Esophagus squamous epithelium (tissue), 5 donors: ENCODE measurements at places on chromosomes 1 and 21.

DNA sequence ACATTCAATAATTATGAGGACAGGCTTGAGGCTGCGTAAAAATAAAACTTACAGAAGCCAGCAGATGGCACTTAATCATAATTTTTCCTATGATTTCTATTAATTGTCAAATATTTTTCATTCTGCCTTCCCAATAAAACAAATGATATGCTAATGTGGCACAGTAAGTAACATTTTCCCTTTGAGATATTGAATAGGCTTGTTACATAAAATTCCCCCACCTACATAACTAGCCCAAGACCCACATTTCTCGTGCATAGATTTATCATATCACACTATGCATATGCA lies 55.4 kb upstream of the PTGFRN start:
- DNase-seq: no peak

DNA sequence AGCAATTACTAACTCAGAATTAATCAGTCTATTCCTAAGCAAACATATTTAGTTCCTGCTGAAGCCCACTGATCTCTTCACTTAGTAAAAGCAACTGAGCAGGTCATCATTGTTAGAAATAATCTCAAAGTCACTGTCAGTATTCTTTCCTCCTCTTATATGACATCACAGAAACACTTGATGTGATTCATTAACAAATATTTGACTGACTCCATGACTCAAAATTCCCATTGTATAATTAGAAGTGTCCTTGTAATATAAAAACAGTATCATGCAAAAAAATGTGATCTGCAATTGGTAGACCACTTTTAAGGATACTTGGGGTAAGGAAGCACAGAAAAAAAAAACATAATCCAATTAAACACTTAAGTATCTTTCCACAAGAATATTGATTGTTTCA lies 194.4 kb downstream of the DPYD start:
- no peak for DNase-seq

GRCh38 chr1:224629965-224630364 lies 13.8 kb downstream of the CNIH3 start:
- DNase-seq: no peak

DNA sequence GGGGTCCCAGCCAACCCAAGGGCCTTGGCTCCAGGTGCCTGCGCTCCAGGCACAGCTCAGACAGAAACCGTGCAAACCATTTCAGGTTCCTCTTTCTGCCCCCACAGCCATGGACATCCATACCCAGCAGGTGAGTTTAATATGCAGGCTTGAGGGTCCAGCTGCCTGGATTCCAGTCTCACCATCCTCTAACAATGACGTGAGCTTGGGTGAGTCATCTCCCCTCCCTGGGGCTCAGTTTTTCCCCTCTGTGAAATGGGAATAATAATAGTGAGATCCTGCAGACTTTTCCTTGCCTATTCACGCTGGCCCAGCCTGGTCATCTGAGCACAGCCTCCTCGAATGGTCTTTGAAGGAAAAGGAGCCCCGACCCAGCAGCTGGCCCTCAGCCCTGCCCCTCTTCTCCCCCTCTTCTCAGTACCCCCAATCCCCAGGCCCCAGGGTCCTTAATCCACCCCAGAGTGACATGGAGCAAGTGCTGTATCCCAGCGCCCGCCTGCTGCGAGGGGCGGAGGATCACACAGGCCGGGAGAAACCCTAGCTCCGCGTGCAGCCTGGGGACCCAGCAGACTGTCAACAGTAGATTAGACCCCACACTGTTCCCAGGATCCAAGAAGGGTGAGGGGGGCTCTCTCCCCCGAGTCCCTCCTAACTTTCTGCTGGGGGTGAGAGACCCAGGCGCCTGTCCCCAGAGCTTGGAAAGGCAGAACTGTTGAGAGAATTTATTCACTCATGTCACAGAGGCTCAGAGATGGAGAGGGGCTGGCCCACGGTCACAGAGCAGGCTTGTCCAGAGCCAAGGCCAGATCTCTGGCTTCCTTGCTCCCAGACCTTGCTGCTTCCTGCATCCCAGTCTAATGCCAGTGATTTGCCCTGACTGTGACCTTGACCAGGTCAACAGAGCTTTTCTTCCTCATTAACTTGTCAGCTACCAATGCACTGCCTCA lies 49.2 kb downstream of the TAS1R2 start:
- DNase-seq: no peak

DNA sequence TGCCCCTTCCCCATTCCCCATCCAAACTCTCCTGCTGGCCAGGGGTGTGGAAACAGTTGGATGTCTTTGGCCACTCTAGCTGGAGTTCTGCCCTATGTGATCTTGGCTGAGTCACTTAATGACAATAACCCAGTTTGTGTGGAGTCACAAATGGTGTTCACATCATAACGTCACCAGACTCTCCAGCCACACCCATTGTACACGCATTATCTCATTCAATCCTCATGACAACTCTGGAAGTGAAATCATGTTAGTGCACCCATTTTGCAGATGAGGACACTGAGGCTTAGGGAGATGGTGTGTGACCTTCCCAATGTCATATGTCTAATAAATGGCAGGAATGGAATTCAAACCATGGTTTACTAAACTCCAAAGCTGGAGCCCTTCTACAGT lies 1.2 kb upstream of the CDA start:
- no peak for DNase-seq

DNA sequence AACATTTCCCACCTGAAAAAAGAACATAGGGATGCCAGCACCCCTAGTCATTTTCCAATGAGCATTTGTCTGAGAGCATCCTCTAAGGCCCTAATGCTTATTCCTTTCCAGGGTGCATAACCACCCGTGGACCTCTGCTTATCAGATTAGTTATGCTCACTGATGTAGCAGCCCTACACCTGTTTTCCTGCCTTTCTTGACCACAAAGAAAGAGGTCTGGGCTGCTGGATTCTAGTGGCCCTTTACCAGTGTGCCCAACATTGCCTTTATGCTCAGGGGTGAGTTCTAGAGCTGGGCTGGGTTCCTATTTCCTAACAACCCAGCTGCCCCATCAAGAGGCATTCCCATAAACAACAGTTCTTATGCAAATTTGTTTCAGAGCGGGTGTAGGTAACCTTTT lies 20.3 kb upstream of the PM20D1 start:
- no peak for DNase-seq

GRCh38 chr1:109793486-109794318 lies 30.0 kb upstream of the EPS8L3 start:
- DNase-seq: no peak

- DNase-seq: no peak
Observed at GRCh38 chr1:206551296-206551985, 44.1 kb downstream of the RASSF5 start.

DNA sequence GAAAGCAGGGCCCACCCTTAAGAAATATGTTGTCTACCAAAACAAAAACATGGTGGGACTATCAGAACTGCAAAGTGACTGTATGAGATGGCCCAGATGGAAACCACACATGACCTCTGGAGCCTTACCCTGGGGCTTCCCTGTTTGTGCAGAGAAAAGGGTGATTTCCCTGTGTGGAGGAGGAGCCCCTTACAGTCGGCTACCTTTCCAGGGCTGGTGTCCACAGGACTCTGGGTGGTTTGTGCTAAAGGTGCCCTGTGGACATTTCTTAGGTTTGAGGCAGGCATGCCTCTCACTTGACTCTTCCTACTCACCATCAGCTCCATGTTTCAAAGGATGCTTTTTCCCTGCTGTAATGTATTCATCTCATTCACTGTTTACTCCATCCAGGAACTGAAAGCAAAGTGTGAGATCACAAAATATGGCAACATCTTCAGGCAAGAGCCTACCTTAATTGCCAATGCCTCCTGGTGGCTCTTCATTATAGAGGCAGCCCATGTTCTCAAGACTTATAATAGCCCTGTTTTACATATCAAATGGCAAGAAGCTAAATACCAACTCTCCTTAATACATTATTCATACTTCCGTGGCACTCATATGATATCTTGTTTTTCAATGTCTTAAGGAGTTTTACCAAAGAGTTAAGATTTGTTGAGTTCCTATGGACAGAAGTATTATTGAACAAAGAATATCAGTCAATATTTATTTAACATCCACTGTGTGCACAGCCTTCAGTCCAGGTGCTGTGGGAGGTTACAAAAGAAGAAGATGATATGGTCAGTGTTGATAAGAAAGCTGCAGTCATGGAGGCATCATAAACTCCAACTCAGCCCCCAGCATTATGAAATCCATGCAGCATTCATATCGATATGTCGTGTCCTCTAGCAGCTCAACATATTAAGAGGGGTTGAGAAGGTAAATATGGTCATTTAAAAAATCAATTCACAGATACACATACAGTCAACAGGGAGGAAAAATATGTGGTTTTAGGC lies 15.5 kb upstream of the TFF3 start:
- no peak for DNase-seq

DNA sequence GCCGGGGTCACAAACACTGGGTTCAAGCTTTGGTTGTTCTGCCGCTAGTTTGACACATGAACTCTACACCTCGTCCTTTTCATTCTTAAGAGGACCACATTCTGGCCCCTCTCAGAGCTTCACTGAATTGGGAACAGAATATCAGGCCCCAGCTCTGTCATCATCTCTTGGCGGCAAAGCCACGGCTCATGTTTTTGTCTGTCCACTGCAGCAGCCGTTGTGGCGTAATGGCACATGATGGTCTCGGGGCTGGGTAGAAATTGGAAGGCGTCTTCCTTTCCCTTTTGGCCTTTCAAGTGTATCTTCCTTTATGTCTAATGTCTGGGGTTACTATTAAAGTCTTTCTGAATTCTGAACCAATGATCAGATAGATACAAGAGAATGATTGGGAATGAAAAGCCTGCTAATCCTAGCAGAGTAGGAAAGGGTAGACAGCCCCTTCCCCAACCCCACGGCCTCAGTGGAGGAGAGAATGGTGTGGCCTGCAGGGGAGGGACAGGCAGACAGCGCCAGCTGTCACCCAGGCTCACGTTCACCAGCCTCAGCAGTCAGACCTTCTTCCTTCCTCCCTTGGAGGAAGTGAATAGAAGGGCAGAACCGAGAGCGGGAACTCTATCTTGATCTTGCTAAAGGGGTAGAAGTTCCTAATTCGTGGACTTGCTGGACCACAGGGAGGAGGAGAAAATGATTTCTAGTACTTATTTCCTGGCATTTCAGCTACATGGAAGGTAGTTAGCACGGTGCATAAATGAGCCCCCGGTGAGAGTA lies 498.1 kb downstream of the KIF26B start:
- no peak for DNase-seq

- no peak for DNase-seq
Observed at GRCh38 chr1:192805832-192806323, 3.0 kb upstream of the RGS2 start.
